ENCODE measurements at places on chromosomes 3 and 15. TPM values are rescaled to one million over a fixed set of nuclear protein-coding genes. Genes with fewer than 3 reads are reported as not detected.

- no peak for DNase-seq
Observed at GRCh38 chr3:171836855-171837254, 6.3 kb upstream of the TMEM212 start.

DNA sequence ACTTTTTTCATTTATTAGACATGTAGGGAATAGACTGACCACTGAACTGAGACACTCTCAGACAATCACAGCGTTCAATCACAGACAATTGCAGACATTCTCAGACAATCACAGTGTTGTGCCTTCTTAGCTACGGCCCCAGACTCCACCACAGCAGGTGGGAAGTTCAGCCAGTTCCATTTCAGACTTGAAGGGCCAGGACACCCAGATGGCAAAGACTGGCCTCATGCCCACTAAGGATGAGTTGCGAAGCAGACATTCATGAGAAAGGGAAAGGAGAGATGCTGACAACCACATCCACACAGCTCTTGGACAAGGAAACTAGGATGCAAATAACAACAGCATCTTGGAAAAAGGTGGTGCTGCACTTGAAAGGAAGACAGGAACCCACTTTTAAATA is 21.9 kb upstream of the ALDH1L1 start:
- no peak for DNase-seq

DNA sequence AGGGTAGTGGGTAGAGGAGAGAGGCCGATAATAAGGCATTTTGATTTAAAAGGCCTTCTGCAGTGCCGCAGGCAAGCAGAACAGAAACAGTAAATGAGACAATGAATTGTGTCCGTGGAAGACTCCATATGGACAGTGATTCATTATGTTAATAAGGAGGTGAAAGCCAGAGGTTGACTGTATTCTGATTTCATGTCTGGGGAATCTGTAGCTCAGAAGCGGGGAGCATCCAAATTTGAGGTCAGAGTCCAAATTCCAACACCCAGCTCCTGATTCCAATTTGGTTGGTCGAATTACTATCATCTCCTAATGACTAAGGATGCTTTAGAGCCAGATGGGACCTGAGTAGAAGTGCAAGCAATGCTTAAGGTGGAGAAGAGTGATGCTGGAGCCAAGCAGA is 1.0 kb upstream of the TBC1D21 start:
- no peak for DNase-seq

The POPDC2 gene
- 0.19 TPM for total RNA-seq

GRCh38 chr3:1696669-1697275 is 401.9 kb upstream of the CNTN4 start:
- no peak for DNase-seq

DNA sequence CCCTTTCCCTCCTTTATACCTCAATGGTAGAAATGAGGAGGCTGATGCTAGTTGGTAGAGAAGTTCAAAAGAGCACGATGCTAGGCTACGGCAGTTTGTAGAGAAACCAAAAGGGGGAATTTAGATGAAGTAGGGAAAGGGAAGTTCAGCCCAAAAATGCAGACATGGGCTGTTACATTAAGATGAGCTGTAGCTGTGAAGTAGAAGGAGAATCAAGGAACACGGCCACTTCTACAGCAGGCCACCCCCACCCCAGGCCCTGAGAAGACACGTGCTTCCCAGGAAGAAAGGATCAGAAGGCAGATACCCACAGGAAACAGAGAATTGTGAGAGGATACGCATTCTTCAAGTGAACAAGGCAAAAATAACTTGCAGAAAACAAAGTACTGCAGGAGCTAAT is 2.1 kb upstream of the PARP14 start:
- DNase-seq = no peak

DNA sequence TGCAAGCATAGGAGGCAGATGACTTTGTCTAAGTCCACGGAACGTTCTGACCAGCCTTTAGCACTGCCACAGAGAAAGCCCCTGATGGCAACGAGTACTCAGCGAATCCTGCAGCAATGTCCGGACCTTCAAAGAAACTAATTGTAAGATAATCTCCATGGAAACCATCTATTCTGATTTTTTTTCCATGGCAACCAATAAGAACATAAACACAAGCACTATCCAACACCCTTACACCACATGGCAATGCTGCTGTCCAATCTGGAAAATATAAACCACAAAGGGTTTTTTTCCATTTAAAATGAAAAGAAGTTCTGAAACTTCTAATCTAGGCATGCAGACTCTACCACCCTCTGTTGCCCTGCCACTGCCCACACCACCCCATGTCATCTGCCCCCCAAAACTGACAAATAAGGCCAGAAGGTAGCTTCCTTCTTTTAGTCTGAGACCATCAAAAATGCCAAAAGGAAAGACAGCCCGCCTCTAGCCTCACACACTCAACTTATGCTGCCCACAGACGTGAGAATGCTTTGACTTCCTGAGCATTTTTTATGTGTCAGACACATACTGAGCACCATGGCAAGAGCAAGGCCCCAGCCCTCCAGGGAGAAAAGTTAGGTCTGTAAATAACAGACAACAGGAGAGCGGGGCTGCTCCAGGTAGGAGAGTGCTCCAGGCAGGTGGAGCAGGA is 44.5 kb downstream of the POC1A start:
- DNase-seq = no peak

- DNase-seq = no peak
Observed at GRCh38 chr3:120708408-120708807, 26.4 kb upstream of the HGD start.

The FOXB1 gene
- total RNA-seq = 2.1 TPM

GRCh38 chr3:32305361-32305876 is 66.9 kb downstream of the CMTM8 start:
- DNase-seq = no peak

DNA sequence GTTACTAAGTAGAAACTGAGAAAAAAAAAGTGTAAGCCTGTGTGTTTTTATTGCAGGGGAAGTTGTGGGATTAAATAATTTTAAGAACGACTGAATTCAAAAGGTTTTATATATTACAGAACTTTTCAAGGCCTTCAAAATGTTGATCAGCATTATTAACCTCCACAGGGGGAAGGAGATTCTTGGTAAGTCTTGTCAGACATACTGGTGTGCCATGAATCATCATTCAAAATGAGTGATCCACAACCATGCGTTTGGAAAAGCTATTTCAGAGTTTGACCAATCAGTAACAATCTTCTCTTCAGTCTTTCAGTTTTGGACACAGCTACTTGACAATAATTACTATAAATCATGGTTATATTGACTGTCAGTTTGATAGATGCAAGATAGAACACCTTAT is 70.2 kb downstream of the ADAMTS9 start:
- DNase-seq = no peak

- no peak for DNase-seq
Observed at GRCh38 chr3:49882166-49882565, 12.5 kb upstream of the CAMKV start.

DNA sequence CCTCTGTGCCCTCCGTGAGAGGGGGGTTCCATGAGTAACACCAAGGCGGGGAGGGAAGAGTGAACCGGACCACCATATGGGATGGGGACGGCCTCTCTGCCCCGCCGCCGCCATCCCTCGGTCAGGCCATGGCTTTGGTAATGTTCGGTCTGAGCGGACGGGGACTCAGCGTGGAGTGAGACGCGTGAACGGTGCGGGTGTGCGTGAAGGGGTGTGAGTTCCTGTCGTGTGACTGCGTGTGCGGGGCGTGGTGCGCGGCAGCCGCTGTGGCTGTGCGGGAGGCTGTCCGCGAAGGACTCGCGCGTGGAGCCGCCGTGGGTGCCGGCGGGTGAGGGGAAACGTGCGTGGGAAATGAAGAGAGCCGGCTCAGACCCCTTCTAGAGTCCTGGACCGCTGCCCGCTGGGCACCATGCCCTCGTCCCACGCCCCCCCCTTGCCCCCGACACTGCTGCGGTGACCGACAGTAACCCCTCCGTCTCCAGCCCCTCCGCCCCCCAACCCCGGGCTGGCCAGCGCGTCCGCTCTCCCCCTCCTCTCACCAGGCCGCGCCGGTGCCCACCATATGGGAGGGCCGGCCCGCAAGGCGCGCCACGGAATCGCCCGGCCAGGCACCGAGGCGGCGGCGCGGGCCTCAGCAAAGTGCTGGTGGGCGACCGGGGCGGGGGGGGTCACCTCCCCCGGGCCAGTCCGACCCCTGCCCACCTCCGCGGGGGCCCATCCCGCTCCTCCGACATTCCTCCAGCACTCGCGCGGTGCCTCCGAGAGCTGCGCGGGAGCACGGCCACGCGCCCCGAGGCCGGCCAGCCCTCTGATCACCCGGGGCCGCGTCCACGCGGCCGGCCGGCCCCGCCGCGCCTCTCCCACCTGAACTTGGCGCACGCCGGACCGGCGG is 589 bp downstream of the KLF15 start:
- DNase-seq = no peak

GRCh38 chr15:76752549-76752948 is 152.6 kb downstream of the SCAPER start:
- no peak for DNase-seq

DNA sequence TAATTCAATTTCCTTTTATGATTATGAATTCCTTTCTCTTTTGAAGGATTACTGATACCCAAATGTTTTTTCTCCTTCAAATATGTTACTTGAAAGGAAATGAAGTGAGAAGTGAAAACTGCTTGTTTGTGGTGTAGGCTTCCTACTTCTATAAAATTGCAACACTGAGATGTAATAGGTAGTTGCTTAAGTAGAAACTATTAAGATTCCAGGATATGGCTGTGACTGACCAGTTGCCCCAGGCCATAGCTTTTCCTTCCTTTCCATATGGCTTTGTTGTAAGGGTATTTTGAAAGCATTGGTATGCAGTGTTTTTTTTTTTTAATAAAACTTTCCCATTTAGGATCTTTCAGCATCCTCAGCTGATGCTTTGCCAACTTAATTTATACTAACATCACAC is 28.5 kb downstream of the DNAJC13 start:
- no peak for DNase-seq

The GPR15 gene
- not detected for total RNA-seq

DNA sequence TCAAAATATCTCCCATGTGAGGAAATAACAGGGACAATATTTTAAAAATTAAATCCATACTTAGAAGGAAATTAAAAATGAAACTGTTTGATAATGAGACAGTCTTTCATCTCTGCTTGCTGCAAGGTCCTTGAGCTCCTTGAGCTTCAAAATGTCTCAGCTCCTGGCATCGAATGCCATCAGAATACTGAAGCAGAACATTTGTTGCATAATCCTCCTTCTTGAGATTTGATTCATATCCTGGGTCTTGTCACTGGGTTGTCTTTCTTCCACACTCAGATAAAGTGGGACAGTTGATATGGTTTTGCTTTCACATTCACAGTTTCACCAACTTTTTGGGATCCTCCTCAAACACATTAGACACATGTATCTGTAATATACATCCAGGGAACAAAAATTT is 27.8 kb downstream of the COL8A1 start:
- DNase-seq = no peak

GRCh38 chr3:104385421-104385820 is 981.3 kb upstream of the ALCAM start:
- DNase-seq = no peak

GRCh38 chr3:167502401-167502800 is 28.6 kb upstream of the SERPINI2 start:
- no peak for DNase-seq

DNA sequence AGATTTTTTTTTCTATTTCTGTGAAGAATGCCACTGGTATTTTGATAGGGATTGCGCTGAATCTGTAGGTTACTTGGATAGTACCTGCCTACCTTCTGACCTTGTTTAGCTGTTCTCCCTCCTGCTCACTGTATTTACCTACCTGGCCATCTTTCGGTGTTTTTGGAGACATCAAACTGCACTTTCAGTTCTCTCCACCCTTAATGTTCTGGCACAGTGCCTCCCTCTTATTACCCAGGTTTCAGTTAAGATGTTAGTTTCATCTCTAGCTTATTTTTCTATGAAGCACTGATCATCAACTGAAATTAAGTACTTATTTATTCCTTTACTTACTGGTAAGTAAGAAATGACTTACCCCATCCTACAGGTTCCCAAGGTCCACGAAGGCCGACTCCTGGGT is 74.4 kb upstream of the KLHL25 start:
- DNase-seq = no peak

The TAGLN3 gene
- total RNA-seq = 7.2 TPM

GRCh38 chr3:65761446-65762234 is 277.1 kb downstream of the MAGI1 start:
- DNase-seq = no peak

DNA sequence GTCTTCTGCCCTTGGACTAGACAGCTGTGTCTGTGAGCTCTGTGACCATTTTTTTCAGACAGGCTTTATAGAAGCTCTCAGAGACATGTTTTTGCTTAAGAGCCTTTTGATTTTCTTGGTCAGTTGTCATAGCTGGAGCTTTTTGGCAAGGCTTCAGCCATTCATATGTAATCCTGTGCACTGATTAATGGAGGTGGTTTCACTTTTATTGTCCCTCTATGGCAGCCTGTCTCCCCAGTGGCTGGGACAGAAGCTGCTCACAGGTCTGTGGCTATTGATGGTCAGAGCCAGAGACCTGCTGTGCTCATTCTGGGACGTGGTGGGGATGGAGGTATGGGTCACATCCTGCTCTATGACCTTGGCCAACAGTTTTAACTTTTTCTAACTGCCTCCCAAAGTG is 226.6 kb upstream of the LRRFIP2 start:
- no peak for DNase-seq

DNA sequence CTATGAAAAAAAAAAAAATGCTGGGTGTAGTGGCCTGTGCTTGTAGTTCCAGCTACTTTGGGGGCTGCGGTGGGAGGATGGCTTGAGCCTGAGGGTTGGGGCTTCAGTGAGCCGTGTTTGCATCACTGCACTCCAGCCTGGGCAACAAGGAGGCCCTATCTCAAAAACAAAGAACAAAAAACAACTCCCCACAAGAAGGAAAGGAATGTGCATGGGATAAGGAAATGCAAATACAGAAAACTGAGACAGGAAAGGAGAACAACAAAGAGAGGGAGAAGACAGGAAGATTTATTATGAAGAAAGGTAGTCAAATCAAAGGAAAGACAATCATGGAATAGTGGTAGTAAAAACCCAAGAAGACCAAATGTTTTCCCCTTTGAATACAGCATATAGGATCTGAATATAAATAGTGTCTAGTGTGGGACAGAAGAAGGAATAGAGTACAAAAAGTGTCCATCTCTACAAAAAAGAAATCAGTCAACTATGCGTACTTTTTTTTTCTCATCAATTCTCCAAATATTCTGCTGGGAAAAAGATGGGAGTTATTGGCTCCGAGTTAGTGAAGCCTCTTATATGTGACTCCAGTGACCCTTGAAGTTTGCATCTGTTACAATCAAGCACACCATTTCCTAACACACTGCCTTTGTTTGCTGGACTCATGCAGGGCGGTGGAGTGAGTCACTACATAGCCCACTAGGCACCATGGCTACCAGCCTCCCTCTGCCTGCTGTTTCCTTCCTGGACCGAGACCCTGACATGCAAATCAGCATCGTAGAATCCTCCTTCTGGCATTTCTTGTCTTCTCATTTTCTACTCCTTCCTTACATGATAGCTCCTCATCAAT is 101.2 kb upstream of the PTX3 start:
- no peak for DNase-seq

The CCR2 gene
- not detected for total RNA-seq

GRCh38 chr3:100548053-100548452 is 55.6 kb downstream of the TMEM45A start:
- DNase-seq = no peak

The RAB43 gene
- total RNA-seq = 19.4 TPM

Measured in H1 (cell line).